ENCODE measurements at places on chromosomes 11 and 22.
A peak's percentile ranks its signal among the peaks of the same experiment; 100 is the strongest.

- DNase-seq, result no peak
These were observed 40.1 kb downstream of the TRIM66 start for GRCh38 chr11:8642196-8642841.

- DNase-seq, result no peak
These were observed 405.7 kb downstream of the BUD13 start for GRCh38 chr11:116366980-116367645.

GRCh38 chr22:46201059-46201757 lies 48.9 kb downstream of the CDPF1 start:
- DNase-seq, result no peak

- DNase-seq, result no peak
These were observed 221.4 kb downstream of the DBX1 start for GRCh38 chr11:19938866-19939265.

- DNase-seq, result no peak
These were observed 96.9 kb upstream of the CTSC start for GRCh38 chr11:88434333-88434976.

DNA sequence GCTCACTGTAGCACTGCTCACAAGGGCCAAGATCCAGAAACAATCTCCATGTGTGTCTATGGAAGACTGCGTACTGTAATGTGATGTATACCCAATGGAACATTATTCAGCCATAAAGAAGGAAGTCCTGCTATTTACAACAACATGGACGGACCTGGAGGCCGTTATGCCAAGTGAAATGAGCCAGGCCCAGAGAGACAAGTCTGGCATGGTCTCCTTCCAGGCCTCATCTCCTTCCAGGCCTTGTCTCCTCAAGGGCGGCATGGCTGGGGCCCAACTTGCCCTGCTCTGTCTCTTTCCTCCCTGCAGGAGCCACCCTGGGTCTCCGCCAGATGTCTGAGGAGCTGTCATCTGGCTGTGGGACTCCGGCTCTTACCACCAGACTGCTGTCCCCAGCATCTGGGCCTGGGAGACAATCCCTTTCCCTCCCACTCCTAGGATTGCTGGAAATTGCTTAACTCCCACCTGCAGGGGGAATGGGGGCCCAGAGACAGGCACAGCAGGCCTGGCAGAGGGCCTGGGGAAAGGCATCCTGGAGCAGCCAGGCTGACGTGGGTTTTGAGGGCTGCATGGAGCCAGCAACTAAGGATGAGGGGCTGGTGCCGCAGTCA lies 1326.6 kb downstream of the TBC1D22A start:
- peak; percentile 34 for DNase-seq

GRCh38 chr11:21398195-21398594 lies 728.8 kb downstream of the NELL1 start:
- DNase-seq, result no peak

GRCh38 chr11:68140496-68141245 lies 19.5 kb upstream of the CHKA start:
- DNase-seq, result no peak

DNA sequence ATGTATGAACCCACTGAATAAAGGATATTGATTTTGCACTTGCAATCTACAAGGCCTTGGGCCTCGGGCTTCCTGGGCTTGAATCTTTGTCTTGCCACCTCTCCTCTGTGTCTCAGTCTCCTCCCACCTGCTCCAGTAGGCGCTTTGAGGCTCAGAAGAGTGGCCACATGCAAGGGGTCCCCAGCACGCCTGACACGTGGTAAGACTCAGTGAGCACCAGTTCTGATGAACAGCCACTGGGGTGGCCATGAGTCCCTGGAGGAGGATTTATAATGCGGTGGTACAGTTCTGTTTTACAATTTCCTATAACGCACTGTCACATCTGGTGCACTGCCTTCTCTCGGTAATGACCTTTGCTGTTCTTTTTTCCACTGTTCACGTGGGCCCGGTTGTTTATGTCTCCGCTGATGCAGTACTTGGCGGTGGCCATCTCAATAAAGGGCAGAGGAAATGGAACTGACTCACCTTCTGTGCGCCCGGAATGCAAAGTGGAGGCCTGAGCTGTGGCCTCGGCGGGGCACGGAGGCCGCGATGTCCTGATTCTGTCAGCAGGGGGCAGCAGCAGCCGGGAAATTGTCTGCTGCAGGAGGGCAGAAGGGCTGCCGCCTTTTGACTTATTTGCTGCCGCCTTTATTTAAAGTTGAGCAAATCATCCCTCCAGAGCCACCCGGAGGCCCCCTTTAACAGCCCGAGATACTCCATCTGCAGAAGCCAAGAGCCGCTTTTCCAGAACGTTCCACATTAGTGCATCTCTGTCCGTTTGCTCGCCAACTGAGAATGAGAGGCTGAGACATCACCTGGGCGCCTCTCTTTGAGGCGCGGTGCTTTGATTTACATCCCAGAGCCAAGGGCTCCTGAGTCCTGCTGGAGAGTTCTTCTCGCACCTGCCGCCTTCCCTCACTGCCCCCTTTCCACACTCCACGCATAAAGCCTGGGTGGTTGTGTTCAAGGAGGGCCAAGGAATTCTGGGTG lies 6.0 kb upstream of the IFT27 start:
- DNase-seq, result peak; percentile 77

- no peak for DNase-seq
These were observed 664 bp downstream of the DDB2 start for GRCh38 chr11:47215366-47215910.

DNA sequence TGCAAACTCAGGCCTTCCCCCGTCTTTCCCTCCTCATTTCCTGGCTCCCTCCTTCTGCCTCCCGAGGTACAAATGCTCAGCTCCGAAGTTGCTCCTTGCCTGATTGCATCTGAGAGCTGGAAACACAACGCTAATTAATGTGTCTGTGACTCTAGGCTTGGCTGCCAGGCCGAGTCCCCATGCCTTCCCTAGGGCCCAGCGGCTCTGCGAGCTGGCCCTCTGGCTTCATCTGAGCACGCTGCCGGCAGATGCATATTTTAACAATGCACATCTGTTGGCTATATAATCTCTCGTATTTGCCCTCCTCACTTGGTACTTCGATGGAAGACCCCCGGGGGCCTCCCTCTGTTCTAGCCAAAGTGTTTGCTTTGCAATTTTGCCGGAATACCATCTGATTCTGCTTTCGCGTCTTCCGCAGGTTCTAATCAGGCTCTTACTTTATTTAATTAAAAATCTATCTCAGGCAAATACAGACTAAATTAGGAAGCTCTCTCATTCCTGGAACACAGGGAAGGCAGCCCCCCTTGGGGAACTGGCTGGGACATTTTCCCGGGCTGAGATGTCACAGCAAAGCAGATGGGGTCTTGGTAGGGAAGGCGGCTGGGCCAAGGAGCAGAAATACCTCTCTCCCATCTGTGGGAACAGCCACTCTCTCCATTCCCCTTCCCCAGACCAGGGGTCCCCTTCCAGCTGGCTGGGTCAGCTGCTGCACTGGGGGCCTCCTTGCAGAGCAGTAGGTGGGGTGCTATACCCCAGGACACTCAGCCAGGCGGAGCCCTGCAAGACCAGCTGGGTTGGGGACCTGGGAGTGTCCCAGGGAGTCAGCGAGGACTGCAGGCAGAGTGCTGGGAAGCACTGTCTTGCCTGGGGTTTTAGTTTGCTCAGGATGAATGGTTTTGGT lies 162.8 kb downstream of the ST3GAL4 start:
- no peak for DNase-seq

Measured in uterus (tissue), 4 donors.